Progenitor cell of endocrine pancreas (in vitro differentiated cells): ENCODE measurements at places on chromosomes 7 and 10.

- DNase-seq: no peak
- no peak overlapping the region for H3K27ac ChIP-seq
- no peaks in the 10 kb centered on the region for H3K27me3 ChIP-seq
- no peaks in the 10 kb centered on the region for H3K4me1 ChIP-seq
These were observed 63.5 kb upstream of the ZRANB1 start for GRCh38 chr10:124878457-124878739.

DNA sequence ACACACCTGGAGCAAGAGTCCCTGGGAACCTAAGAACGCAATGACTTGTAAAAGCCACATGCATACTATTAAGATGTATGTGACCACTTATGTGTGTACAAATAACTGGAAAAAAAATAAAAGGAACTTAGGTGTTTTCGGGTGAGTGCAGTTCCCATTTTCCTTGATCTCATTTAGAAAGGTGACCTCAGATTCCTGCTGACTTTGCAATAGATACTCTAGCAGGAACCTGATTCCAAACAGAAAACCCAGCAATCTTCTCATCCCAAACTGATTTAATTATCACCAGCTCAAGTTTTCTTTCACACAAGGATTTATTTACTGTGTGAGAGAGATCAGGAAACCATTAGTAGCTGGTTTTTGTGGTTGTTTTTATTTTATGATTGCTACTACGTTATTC is 56.5 kb upstream of the LRGUK start:
- no peak for DNase-seq
- peaks cover 25% of the 10 kb centered on the region for H3K36me3 ChIP-seq
- H3K4me1 ChIP-seq: no peaks in the 10 kb centered on the region
- no peaks in the 10 kb centered on the region for H3K27me3 ChIP-seq

GRCh38 chr7:4714767-4715409 is 32.8 kb downstream of the FOXK1 start:
- DNase-seq: no peak
- H3K27ac ChIP-seq: no peak overlapping the region
- H3K27me3 ChIP-seq: no peaks in the 10 kb centered on the region
- H3K36me3 ChIP-seq: peaks cover 45% of the 10 kb centered on the region
- no peak overlapping the region for H3K4me3 ChIP-seq

DNA sequence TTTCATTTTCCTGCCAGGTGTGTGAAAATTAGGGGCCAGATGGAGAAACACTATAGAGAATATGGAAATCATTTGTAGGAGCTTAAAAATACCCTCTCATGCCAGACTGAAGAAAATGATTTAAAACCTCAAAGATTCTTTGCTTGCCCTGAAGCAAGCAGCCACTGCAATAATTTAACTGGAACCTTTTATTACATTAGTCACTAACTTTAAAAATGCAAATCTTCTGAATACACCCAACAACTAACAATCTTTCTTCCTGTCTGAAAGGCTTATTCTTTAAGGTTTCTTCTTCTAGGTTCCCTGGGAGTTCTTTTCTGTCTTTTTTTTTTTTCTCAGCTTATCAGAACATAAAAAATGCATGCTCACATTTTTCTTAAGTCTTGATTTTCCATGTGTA is 238.5 kb upstream of the KMT2E start:
- no peak for DNase-seq
- peaks cover 2% of the 10 kb centered on the region for H3K27me3 ChIP-seq
- H3K27ac ChIP-seq: no peak overlapping the region
- peaks cover 1% of the 10 kb centered on the region for H3K4me1 ChIP-seq
- H3K4me3 ChIP-seq: no peak overlapping the region
- H3K36me3 ChIP-seq: no peaks in the 10 kb centered on the region

DNA sequence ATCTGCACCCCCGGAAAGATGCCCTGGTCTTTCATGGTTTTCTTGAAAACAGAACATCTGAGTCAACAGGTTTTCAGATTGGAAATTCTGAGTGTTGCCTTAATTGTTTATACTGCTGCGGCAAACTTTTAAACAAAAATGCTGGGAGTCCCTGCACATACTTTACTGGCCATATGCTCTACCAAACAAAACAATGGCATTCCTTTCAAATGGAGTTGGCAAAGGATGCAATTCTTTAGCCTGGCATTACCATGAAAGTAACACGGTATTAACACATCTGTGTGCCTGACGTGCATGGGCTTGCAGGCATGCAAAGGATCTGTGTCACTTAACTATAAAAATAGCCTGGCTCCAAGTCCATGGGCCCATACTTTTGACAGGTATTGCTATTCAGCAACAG is 4.2 kb downstream of the INHBA start:
- no peaks in the 10 kb centered on the region for H3K36me3 ChIP-seq
- H3K4me1 ChIP-seq: peaks cover 26% of the 10 kb centered on the region
- peaks cover 71% of the 10 kb centered on the region for H3K27me3 ChIP-seq
- H3K27ac ChIP-seq: no peak overlapping the region

DNA sequence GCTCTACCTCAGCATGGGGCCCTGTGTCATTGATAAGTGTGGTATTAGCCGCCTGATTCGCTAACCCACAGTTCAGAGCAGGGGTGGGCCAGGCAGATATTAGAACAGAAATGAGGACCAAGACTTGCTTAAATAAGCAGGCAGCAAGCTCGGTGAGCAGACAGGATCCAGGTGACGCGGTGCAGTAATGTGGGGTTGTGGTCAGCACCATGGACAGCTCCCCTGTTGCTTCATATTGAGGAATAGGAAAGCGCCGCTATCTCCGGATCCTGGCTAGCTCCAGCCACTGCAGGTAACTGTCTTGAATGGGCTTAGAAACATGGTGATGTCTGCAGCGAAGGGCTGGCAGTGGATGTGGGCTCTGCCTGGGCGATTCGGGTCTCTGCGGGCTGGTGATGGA is 51.3 kb upstream of the GPR26 start:
- DNase-seq: peak; percentile 90
- H3K27ac ChIP-seq: no peak overlapping the region
- H3K4me3 ChIP-seq: no peak overlapping the region
- H3K36me3 ChIP-seq: no peaks in the 10 kb centered on the region
- H3K4me1 ChIP-seq: no peaks in the 10 kb centered on the region
- H3K27me3 ChIP-seq: peaks cover 24% of the 10 kb centered on the region

GRCh38 chr7:72441791-72442190 is 29.7 kb upstream of the CALN1 start:
- DNase-seq: no peak
- H3K4me3 ChIP-seq: no peak overlapping the region
- H3K4me1 ChIP-seq: peaks cover 25% of the 10 kb centered on the region
- peaks cover 35% of the 10 kb centered on the region for H3K27me3 ChIP-seq

DNA sequence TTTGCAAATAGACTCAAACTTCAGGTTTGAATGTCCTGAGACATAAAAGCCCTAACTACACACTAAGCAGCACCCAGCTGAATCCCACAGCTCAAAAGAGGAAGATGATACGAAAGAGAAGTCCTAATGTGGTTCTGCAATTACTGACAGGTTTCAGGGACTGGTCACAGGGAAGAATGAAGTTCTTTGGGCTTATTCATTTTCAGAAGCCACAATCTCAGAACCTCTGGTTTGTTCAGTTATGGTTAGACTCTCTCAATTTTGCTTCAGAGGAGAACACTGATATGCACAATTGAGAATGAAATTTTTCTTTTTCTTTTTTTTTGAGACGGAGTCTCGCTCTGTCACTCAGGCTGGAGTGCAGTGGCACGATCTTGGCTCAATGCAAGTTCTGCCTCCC is 94.6 kb upstream of the FAM180A start:
- H3K27ac ChIP-seq: no peak overlapping the region
- peaks cover 11% of the 10 kb centered on the region for H3K27me3 ChIP-seq
- no peaks in the 10 kb centered on the region for H3K4me1 ChIP-seq
- no peaks in the 10 kb centered on the region for H3K36me3 ChIP-seq
- no peak overlapping the region for H3K4me3 ChIP-seq
- no peak for DNase-seq

- peaks cover 28% of the 10 kb centered on the region for H3K4me1 ChIP-seq
- DNase-seq: no peak
- peak overlapping the region; percentile 84 for H3K27ac ChIP-seq
These were observed 232.6 kb upstream of the FERD3L start for GRCh38 chr7:19377611-19378344.

DNA sequence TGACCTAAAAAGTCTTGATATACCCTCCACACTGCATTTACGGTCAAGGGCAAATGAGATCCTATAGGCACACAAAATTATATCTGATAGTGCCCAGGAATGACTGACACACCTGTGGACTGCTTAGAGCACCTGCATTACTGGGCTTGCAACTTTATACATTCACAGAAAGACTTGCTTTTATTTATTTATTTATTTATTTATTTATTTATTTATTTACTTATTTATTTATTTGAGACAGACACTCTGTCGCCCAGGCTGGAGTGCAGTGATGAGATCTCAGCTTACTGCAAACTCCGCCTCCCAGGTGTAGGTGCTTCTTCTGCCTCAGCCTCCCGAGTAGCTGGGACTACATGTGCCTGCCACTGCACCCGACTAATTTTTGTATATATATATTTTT is 6.5 kb upstream of the IFT22 start:
- H3K36me3 ChIP-seq: no peaks in the 10 kb centered on the region
- H3K4me3 ChIP-seq: no peak overlapping the region
- no peaks in the 10 kb centered on the region for H3K27me3 ChIP-seq
- no peak for DNase-seq

DNA sequence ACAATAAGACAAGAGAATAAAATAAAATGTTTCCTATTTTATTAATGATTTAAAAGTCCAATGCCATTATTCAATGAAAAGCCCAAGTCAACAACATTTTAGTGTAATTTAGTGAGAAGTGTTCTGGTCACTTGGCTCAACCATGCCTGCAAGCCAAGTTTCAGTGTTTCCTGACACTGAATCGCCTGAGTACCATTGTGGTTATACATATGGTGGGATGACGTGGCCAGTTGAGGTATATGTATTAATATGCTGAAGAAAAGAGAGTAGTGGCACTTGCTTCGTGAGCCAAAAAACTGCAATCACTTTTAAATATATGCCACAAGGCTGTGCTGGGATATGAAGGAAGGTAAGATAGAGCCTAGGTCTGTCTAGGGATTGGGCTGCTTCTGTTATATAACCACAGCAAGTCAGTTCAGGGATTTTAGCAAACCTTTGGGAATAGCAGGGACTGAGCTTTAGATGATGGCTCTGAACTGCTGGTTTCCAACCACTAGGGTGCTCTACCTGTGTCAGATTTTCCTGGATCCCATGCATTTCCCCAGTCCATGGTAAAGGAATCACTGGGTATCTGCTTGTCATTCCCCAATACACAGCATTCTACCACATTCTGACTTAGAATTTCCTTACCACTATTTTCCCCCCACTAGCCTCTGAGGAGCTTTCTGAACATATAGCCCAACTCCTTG is 214.0 kb upstream of the PRPS1L1 start:
- H3K4me3 ChIP-seq: no peak overlapping the region
- H3K36me3 ChIP-seq: no peaks in the 10 kb centered on the region
- H3K4me1 ChIP-seq: no peaks in the 10 kb centered on the region
- no peak overlapping the region for H3K27ac ChIP-seq
- DNase-seq: no peak

DNA sequence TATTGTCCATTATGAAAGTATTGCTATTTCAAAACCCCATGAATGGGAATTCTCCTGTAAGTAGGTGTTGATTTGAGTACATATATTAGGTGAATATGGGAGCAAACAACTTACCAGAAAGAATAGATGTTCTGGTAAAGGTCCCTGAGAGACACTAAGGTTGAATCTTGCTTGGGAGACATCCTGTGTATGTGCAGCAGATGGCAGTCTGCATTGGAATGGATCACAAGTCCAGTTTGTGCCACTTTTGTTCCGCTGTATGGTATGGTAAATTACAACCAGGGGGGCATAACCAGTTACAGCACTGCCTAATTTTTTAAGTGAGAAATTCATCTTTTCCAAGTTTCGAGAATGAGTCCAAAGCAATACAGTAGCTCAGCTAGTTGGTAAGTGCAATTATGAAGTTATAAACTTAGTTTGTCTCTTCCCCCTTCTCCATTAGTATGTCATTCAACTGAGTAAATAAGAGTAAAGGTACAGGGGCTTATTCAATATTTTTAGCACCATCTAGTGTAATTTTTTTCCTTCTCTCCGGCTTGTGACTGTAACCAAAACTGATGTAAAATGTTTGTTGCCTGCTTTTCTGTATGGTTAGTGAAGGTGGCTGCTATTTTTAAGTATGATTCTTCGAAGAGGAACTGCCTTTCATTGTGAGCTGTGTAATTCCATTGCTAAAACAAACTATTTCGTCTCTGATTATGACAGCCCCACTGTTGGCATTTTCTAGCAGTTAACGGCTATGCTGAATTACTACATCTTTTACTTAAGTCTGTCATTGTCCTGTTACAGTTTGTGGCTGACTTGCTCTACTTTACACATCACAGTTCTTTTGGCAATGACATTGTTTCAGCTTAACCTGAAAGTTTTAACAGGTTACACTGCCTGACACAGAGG is 2.8 kb downstream of the MCU start:
- no peak overlapping the region for H3K27ac ChIP-seq
- H3K36me3 ChIP-seq: no peaks in the 10 kb centered on the region
- H3K27me3 ChIP-seq: no peaks in the 10 kb centered on the region
- DNase-seq: no peak

DNA sequence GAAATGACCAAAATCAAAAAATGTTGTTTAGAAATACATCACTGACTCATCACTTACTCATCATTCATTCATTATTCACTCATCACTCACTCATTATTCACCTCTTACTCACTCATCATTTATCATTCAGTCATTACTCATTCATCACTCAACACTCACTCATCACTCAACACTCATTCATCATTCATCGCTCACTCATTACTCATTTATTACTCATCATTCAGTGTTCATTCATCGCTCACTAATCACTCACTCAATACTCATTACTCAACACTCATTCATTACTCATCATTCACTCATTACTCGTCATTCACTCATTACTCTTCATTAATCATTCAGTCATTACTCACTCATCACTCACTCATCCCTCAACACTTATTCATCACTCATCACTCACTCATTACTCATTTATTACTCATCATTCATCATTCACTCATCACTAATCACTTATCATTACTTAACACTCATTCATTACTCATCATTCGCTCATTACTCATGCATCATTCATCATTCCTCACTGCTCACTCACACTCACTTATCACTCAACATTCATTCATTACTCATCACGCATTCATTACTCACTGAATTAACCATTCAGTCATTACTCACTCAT is 238.5 kb downstream of the ADARB2 start:
- no peak overlapping the region for H3K4me3 ChIP-seq
- H3K27ac ChIP-seq: no peak overlapping the region
- H3K36me3 ChIP-seq: no peaks in the 10 kb centered on the region
- DNase-seq: no peak
- H3K4me1 ChIP-seq: no peaks in the 10 kb centered on the region
- no peaks in the 10 kb centered on the region for H3K27me3 ChIP-seq

GRCh38 chr7:102451371-102452054 is 13.2 kb downstream of the ALKBH4 start:
- no peaks in the 10 kb centered on the region for H3K4me1 ChIP-seq
- no peaks in the 10 kb centered on the region for H3K36me3 ChIP-seq
